Naive B cell (primary cell): ENCODE measurements at places on chromosomes 11 and 22. TPM values are rescaled to one million over a fixed set of nuclear protein-coding genes. Genes with fewer than 3 reads are reported as not detected.

The TUBA8 gene
- 1.4 TPM for polyA plus RNA-seq

- no peak for DNase-seq
Observed at GRCh38 chr22:21051145-21051830, 5.5 kb downstream of the LRRC74B start.

- DNase-seq = no peak
Observed at GRCh38 chr11:60831501-60832079, 10.3 kb upstream of the CCDC86 start.

- DNase-seq = no peak
Observed at GRCh38 chr11:84854498-84854880, 772.7 kb downstream of the DLG2 start.

DNA sequence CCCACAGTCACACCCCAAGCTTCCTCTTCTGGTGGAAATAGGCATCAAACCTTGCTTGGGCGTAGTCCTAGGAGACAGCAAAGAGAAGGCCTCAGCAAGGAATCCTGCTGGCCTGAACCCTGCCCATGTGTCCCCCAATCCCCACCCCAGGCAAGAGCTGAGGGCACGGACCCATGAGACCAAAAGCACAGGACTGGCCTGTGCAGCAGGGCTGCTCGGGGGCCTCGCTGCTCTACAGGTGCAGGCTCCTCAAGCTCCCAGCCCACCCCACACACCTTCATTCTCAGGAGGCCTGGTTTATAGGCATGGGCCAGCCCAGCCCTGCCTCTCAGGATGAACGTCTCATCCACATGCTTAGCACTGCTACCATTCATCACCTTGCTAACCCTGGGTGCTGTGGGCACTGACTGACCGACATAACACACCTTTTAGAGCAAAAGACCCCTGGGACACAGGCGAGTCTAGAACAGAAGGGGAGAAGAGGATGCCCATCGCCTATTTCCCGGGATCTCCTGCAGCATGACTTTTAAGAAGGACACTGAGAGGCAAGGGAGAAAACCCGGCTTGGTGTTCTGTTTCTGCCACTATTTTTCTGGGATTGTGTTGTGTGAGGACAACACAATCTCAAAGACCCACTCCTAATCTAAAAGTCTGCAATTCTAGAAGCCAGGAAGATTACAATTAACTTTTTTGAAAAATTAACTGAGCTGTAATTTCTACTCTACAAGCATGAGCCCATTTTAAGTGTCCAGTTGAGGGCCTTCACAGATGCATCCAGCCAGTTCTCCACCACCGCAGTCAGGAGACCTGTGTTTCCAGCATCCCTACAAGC, 15.4 kb downstream of the TCIRG1 start:
- DNase-seq = no peak

The SORL1 gene
- polyA plus RNA-seq = 102 TPM

DNA sequence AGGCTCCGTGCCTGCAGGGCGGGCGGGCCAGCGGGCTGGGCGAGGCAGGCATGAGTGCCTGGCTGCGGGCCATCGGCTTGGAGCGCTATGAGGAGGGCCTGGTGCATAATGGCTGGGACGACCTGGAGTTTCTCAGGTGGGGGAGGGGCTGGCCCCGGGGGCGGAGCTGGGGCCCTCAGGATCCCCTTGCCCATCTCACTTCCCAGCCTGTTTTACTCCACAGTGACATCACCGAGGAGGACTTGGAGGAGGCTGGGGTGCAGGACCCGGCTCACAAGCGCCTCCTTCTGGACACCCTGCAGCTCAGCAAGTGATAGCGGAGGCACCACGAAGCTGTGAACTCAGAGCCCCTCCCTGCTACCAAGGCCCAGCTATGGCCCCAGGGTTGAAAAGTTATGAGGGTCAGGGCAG, 5.9 kb downstream of the PHOX2A start:
- no peak for DNase-seq

DNA sequence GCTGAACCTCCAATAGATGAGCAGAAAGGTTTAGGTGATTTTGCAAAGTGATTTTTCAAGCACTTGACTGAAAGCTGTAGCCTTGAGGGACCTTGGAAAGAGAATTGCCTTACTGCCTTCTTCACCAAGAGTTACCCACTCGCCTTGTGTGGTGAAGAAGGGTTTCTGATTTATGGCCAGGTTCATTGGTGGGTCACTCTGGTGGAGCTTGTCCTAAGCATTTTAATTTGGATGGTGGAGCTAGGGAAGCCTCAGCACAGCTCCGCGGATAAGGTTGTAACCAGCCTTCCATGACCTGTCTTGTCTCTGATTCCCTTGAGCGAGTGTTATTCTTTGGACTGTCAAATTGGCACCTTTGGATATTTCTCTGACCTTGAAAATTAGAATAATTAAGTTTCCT, 226.4 kb downstream of the FAT3 start:
- DNase-seq = no peak

The OR6T1 gene
- not detected for polyA plus RNA-seq

- no peak for DNase-seq
Observed at GRCh38 chr22:42436404-42436803, 4.2 kb upstream of the NFAM1 start.

DNA sequence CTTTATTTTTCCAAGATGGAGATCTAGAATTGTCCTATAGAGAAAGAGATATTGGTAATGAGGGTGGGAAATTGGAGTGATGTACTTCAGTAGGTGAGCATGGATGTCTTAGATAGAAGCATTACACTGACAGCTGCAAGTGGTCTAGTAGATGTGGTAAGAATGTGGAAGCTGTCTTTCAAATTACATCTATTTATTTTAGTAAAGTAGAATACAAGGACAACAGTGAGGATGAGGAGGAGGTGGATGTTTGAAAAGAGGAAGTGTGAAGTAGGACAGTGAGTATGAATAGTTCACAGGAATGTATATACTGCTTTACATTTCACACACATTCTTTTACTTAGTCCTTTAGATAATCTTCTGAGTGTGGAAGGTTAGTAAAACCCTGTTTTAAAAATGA, 64.2 kb downstream of the HIPK3 start:
- no peak for DNase-seq

The CDCA5 gene
- polyA plus RNA-seq = 1.00 TPM

The NAV2 gene
- polyA plus RNA-seq = 0.94 TPM

The OR52K1 gene
- not detected for polyA plus RNA-seq

DNA sequence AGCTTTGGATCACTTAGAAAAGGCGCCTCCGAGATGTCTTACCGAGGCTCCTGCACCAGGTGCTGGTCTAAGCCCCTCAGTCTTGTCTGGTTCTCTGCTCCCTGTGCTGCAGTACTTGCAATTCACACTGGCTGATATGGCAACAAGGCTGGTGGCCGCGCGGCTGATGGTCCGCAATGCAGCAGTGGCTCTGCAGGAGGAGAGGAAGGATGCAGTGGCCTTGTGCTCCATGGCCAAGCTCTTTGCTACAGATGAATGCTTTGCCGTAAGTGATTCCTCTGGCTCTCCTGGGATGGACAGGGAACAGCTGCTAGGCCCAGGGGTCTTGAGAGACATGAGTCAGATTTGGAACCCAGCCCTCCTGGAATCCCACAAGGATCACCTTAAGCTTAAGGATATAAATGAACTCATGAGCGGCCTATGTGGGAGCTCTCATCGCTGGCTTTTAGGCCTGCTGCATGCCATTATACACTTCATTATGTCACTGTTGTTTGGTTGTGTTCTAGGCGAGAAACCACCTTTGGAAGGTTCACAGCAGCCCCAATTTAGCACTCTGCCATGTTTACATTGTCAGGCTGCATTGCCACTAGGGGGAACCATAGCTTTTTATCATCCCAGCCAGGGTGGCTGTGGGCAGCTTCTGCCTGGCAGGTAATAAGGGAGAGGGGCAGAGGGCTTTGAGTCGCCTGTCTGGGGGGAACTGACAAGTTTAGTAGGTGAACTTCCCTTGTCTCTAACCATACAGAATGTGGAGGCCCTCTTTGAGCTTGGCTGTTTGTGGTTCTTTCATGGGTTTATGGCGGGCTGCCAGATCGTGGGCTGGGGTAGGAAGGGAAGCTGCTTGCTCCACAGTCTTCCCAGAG, 8.5 kb downstream of the ACAD8 start:
- DNase-seq = no peak

The TUB gene
- not detected for polyA plus RNA-seq

- DNase-seq = no peak
Observed at GRCh38 chr11:69220561-69221051, 64.9 kb downstream of the SMIM38 start.

The RRM1 gene
- polyA plus RNA-seq = 14.5 TPM

- DNase-seq = no peak
Observed at GRCh38 chr22:40432157-40432556, 61.8 kb downstream of the SGSM3 start.

The SAA4 gene
- polyA plus RNA-seq = not detected
